ENCODE measurements at places on chromosomes 7 and 10. TPM values are rescaled to one million over a fixed set of nuclear protein-coding genes. Genes with fewer than 3 reads are reported as not detected.

KAZALD1 gene
- 2.3 TPM for polyA plus RNA-seq

SLC13A1 gene
- polyA plus RNA-seq = 0.02 TPM

ECHDC3 gene
- 13.2 TPM for polyA plus RNA-seq

NAT16 gene
- not detected for polyA plus RNA-seq

CCL24 gene
- polyA plus RNA-seq = 0.78 TPM

ELOVL3 gene
- polyA plus RNA-seq = 0.48 TPM

CRTAC1 gene
- polyA plus RNA-seq = 0.30 TPM

CUBN gene
- 1.8 TPM for polyA plus RNA-seq

PKD1L1 gene
- 0.78 TPM for polyA plus RNA-seq

UPK3BL2 gene
- 28.2 TPM for polyA plus RNA-seq

ADRB1 gene
- polyA plus RNA-seq = 0.62 TPM

STEAP4 gene
- polyA plus RNA-seq = 7.9 TPM

LMOD2 gene
- 0.23 TPM for polyA plus RNA-seq

PLXDC2 gene
- 7.1 TPM for polyA plus RNA-seq

UNC5B gene
- polyA plus RNA-seq = 2.2 TPM

PLEKHA8 gene
- polyA plus RNA-seq = 3.9 TPM

PLCE1 gene
- polyA plus RNA-seq = 0.71 TPM

PMPCB gene
- 70.7 TPM for polyA plus RNA-seq

MAGI2 gene
- 1.7 TPM for polyA plus RNA-seq

TEX36 gene
- not detected for polyA plus RNA-seq

CPA2 gene
- 0.71 TPM for polyA plus RNA-seq

HTR7 gene
- polyA plus RNA-seq = 0.09 TPM

SLC16A9 gene
- polyA plus RNA-seq = 5.3 TPM

ATOH7 gene
- polyA plus RNA-seq = 0.16 TPM

ZFYVE27 gene
- polyA plus RNA-seq = 23.7 TPM

RGS10 gene
- 304 TPM for polyA plus RNA-seq

TDRD1 gene
- polyA plus RNA-seq = 0.07 TPM

SPDYE2 gene
- 0.05 TPM for polyA plus RNA-seq

CDK1 gene
- 11.4 TPM for polyA plus RNA-seq

STN1 gene
- polyA plus RNA-seq = 25.0 TPM

NPTX2 gene
- polyA plus RNA-seq = 1.1 TPM

NEUROD6 gene
- 0.02 TPM for polyA plus RNA-seq

RELN gene
- 0.96 TPM for polyA plus RNA-seq

TRAPPC14 gene
- 46.9 TPM for polyA plus RNA-seq

DGKI gene
- 0.14 TPM for polyA plus RNA-seq

UBTD1 gene
- 7.8 TPM for polyA plus RNA-seq

MMD2 gene
- 0.07 TPM for polyA plus RNA-seq

LIPN gene
- polyA plus RNA-seq = 0.50 TPM

ZCWPW1 gene
- polyA plus RNA-seq = 33.9 TPM

MTPN gene
- polyA plus RNA-seq = 74.7 TPM

CLDN3 gene
- polyA plus RNA-seq = 20.9 TPM

EEPD1 gene
- 16.9 TPM for polyA plus RNA-seq

MSMB gene
- 8.6 TPM for polyA plus RNA-seq

MMP21 gene
- 0.18 TPM for polyA plus RNA-seq

UCMA gene
- polyA plus RNA-seq = 0.23 TPM

EGR2 gene
- polyA plus RNA-seq = 12.1 TPM

EPO gene
- polyA plus RNA-seq = 1.0 TPM

ASZ1 gene
- 0.09 TPM for polyA plus RNA-seq

Data from thymus (tissue), 14 donors.